Heart right ventricle (tissue), 16 donors: ENCODE measurements at places on chromosomes 12 and 14. TPM values are rescaled to one million over a fixed set of nuclear protein-coding genes. Genes with fewer than 3 reads are reported as not detected.

GALNT9 gene
- not detected for total RNA-seq

OLR1 gene
- 0.49 TPM for total RNA-seq

SERPINA3 gene
- 4.1 TPM for total RNA-seq

DAO gene
- total RNA-seq = not detected

NRIP2 gene
- 3.1 TPM for total RNA-seq

REP15 gene
- total RNA-seq = 8.1 TPM

RAPGEF3 gene
- total RNA-seq = 31.1 TPM

LRTM2 gene
- not detected for total RNA-seq

DNA sequence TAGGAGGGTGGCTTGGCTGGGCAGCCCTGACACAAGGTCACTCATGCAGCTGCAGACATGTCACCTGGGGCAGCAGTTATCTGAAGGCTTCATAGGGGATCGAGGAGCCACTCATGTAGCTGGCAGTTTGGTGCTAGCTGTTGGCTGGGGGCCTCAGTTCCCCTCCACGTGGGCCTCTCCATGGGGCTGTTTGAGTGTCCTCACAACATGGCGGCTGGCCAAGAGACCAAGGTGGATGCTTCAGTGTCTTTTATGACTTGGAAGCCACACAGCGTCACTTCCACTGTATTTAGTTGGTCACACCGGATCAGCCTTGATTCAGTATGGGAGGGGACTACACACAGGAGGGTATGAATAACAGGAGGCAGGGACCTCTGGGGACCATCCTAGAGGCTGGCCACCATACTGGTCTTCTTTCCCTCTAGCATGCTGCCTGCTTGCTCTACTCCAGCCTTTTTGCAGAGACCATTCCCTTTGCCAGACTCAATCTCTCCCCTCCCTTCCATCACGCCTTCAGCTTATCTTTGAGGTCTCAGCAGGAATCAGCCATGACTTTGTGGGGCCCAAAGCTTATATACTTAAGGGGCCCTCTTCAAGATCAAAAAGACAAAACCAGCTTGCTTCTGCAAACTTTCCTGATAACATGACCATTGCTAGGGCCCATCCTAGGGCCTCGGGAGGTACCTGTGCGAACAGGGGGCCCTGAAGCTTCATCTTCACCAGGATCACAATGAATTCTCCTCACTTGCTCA lies 53.4 kb downstream of the RPH3A start:
- no peak for DNase-seq
- no peak overlapping the region for H3K27ac ChIP-seq
- no peaks in the 10 kb centered on the region for H3K4me1 ChIP-seq
- peaks cover 42% of the 10 kb centered on the region for H3K27me3 ChIP-seq
- no peaks in the 10 kb centered on the region for H3K36me3 ChIP-seq
- no peak overlapping the region for H3K4me3 ChIP-seq

DNA sequence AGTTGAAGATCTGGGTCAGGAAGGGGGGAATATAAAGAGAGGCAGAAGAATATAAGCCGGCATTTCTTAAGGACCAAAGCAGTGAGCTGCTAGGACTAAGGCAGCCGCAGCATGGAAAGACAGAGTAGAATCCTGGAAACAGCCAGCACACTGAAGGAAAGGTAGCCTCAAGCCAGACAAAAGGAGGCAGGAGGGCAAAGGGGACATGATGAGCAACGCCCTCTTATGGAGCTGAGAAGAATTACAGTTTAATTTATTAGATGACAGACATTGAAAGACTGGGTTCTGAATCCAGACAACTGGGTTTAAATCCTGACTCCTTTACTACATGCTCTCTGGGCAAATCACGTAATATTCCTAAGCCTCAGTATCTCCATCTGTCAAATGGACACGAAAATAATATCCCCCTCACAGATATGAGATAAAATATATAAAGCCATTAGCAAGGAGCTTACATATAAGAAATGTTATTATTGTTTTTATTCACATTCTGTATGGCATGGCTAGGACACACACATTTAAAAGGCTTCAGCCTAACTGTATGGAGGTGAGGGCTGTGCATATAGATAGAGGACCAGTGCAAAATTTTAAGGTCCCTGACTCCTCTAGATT lies 8.1 kb upstream of the PCED1B start:
- no peaks in the 10 kb centered on the region for H3K27me3 ChIP-seq
- no peak for DNase-seq
- H3K4me3 ChIP-seq = no peak overlapping the region

DNA sequence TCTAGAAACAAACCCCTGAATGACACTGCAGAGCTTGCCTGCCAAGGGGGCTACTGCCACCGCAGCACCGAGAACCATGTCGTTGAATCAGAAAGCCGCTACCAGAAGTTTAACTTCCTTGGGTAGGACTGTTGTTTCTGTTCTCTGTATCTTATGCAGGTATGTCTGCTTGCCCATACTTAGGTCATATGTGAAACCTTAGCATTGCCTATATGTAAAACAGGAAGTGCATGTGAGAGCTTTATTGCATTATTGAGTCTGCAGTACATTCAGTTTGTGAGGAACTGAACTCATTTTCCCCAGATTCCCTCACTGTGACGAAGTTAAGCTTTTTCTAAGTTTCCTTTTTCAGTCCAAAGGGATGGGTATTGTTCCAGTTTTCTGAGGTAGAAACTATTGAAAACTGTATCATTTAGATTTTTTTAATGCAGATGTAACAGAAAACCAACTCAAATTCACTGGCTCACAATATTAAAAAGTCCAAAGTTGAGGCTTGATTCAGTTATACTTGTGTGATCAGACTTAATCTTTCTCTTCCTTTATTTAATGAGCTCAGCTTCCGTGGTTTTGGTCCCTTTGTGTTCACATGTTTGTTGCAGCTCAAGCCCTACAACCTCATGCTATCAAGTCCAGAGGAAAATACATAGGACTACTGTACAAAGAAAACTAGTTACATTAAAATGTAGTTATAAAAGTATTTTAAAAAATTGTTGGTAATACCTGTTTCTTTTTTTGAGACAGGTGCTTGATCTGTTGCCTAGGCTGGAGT lies 6.9 kb downstream of the FBXO34 start:
- H3K27ac ChIP-seq = no peak overlapping the region
- H3K4me1 ChIP-seq = peaks cover 62% of the 10 kb centered on the region
- H3K36me3 ChIP-seq = peaks cover 5% of the 10 kb centered on the region
- no peaks in the 10 kb centered on the region for H3K27me3 ChIP-seq
- no peak for DNase-seq

GRCh38 chr14:21891921-21892320 lies 218.3 kb upstream of the OR4E1 start:
- H3K4me3 ChIP-seq = no peak overlapping the region
- H3K36me3 ChIP-seq = no peaks in the 10 kb centered on the region
- H3K4me1 ChIP-seq = no peaks in the 10 kb centered on the region
- no peak overlapping the region for H3K27ac ChIP-seq
- DNase-seq = no peak
- H3K27me3 ChIP-seq = peaks cover 9% of the 10 kb centered on the region

DNA sequence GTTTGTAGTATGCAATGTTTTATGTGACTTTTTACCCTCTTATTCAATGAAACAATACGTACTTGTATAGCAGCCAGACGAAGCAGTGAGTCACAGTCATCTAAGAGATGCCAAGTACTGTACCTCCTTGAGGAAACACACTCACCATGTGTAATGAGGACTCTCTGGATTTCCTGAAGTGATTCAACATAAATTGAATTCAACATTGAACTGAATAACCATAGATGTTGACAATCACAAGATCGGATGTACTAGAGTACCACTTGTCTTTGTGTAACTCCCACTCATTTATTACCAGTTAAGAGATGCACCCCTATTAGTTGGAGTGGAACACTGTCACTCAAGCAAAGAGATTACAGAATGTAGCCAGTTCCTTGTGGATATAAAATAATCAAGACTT lies 175.2 kb upstream of the HMGA2 start:
- no peak overlapping the region for H3K4me3 ChIP-seq
- no peak overlapping the region for H3K27ac ChIP-seq
- no peaks in the 10 kb centered on the region for H3K36me3 ChIP-seq
- H3K4me1 ChIP-seq = no peaks in the 10 kb centered on the region

DNA sequence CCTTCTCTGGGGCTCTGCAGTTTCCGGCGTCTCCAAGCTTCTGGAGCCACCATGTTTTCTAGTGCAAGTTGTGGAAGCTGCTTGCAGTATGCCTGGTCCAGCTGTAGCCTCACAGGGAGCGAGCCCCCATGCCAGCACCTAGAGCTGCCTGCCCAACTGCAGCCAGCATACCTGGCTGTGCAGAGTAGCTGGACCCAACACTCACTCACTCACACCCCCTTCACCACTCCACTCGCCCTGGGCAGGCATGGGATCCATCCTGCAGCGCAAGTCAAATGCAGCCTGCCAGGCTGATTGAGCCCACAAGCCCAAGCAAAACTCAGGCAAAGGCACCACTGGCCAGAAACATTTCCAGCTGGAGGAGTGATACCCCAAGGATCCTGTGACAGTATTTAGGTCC lies 797.3 kb downstream of the SLC16A7 start:
- no peaks in the 10 kb centered on the region for H3K36me3 ChIP-seq
- H3K27ac ChIP-seq = no peak overlapping the region
- no peaks in the 10 kb centered on the region for H3K4me1 ChIP-seq
- no peak overlapping the region for H3K4me3 ChIP-seq
- no peaks in the 10 kb centered on the region for H3K27me3 ChIP-seq

DNA sequence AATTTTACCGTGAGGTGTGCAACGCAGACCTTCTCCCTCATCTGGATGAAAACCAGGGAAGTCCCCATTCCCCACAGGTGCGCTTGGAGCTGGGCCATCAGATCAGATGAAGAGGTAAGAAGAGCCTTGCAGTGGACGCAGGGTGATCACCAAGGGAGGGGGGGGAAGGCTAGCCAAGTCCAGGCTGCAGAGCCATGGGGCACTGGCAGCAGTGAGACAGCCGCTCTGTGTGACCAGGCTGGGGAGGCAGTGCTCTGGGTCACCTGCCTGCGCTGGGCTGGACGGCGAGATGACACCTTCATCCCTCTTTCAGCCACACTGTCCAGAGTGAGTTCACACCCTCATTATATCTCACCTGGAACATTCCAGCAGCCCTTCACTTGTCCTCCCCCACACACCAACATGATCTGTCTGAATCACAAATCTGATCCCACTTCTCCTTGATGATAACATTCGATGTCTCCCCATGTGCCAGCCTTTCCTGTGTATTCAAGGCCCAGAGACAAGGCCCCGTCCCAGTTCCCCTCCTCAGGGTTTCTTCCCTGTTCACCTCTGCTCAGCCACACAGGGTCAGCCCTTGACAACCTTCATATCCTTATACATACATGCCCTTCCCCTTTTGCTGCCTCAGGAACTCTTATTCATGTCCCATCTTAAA lies 65.9 kb upstream of the VASH1 start:
- H3K27ac ChIP-seq = no peak overlapping the region
- H3K4me1 ChIP-seq = peaks cover 5% of the 10 kb centered on the region
- DNase-seq = no peak
- no peaks in the 10 kb centered on the region for H3K27me3 ChIP-seq
- no peaks in the 10 kb centered on the region for H3K36me3 ChIP-seq

GRCh38 chr14:66099931-66100330 lies 386.2 kb upstream of the CCDC196 start:
- no peaks in the 10 kb centered on the region for H3K36me3 ChIP-seq
- H3K4me1 ChIP-seq = no peaks in the 10 kb centered on the region
- H3K27me3 ChIP-seq = peaks cover 18% of the 10 kb centered on the region
- no peak overlapping the region for H3K4me3 ChIP-seq

DNA sequence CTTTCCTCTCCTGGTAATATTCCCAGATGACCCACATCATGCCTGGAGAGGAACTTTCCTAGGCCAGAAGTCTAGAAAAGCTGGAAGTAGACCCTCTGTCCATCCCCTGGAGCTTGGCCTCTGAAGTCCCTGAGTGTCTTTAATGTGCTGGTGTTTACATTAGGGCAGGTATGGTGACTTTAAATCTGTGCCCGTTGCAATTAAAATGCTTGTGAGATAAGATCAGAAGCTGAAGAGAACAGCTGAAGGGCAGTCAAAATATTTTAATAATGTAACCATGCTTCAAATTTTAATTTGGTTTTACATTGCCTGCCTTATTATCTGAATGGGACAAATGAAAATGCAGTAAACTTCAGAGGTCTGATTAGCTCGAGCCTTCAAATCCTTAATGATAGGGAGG lies 1022.5 kb downstream of the BCL11B start:
- H3K4me1 ChIP-seq = no peaks in the 10 kb centered on the region
- H3K36me3 ChIP-seq = no peaks in the 10 kb centered on the region
- H3K27me3 ChIP-seq = no peaks in the 10 kb centered on the region
- no peak for DNase-seq
- no peak overlapping the region for H3K27ac ChIP-seq

GRCh38 chr12:64258576-64258975 lies 36.5 kb upstream of the KICS2 start:
- H3K27ac ChIP-seq = no peak overlapping the region
- no peaks in the 10 kb centered on the region for H3K36me3 ChIP-seq
- H3K4me1 ChIP-seq = no peaks in the 10 kb centered on the region
- no peak for DNase-seq
- H3K27me3 ChIP-seq = no peaks in the 10 kb centered on the region

DNA sequence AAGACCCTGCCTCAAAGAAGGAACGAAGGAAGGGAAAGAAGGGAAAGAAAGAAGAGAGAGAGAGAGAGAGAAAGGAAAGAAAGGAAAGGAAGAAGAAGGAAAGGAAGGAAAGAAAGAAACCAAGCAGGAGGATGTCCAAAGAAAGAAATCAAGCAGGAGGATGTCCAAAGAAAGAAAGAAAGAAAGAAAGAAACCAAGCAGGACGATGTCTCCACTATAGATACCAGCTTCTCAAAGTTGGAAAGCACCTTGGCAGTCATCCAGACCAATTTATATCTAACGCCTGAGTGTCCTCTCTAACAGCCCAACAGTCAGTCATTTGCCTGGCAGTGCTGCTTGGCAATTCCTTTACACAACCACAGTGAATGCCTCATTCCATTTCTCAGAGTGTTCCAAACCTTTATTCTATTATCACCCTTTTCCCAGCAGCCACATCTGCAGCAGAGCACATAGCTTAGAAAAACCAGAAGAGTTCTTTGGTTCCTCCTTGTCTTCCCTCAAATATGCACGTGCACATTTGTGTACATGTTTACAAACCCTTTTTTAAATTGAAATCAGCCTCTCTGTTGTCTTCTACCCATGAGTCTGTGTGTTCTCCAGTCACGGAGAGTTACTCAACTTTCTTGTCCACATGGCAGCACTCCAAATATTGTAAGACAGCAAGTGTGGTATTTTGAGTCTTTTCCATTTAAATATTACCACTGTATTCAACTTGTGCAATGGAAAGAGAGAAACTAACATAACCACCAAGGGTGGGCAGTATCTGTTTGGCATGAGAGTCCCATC lies 138.4 kb downstream of the STXBP6 start:
- no peak for DNase-seq
- no peak overlapping the region for H3K4me3 ChIP-seq
- no peaks in the 10 kb centered on the region for H3K4me1 ChIP-seq
- H3K27ac ChIP-seq = no peak overlapping the region
- no peaks in the 10 kb centered on the region for H3K27me3 ChIP-seq

DNA sequence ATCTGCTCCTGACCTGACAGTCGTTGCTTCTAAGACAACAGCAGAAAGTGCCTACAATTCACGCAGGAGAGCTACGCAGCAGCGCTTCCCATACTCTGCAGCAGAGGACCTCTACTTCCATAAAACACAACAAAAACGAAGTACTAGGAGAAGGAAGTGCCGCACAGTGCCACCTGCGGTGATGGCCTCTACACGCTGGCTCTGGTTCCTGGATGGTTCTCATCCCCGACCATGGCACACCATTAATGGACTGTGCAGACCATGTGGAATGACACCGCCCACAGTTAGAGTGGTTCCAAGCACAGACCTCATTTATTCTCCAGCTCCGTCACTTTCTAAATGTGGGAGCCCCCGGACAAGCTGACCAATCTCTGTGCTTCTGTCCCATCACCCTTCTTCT lies 28.3 kb downstream of the TPCN1 start:
- H3K27ac ChIP-seq = peak overlapping the region; percentile 98
- no peaks in the 10 kb centered on the region for H3K27me3 ChIP-seq
- no peak overlapping the region for H3K4me3 ChIP-seq

GRCh38 chr12:127767656-127768055 lies 499.3 kb upstream of the TMEM132C start:
- no peak overlapping the region for H3K4me3 ChIP-seq
- peaks cover 7% of the 10 kb centered on the region for H3K27me3 ChIP-seq
- H3K27ac ChIP-seq = no peak overlapping the region
- DNase-seq = no peak
